ENCODE measurements at places on chromosomes 11 and 22.

GRCh38 chr22:17575681-17576080 is 12.4 kb downstream of the SLC25A18 start:
- no peak for DNase-seq

- no peak for DNase-seq
Measured at GRCh38 chr22:50115693-50116092, 25.9 kb downstream of the MOV10L1 start.

DNA sequence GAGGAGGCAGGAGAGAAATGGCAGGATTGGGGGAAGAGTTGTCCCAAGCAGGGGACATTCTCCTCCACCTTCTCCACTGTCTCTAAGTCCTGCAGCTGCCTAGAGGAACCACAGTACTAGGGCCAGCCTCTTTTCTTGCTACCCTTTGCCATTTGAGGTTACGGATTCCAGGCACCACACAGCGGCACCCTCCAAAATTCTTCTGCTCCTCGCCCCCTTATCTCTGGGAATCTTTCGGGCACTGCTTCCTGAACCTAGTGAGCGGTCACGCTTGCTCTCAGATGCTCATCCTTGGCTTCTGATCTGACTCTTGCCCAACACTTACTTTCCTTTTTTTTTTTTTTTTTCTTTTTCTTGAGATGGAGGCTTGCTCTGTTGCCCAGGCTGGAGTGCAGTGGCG is 26.6 kb upstream of the XBP1 start:
- DNase-seq = no peak

- DNase-seq = no peak
Measured at GRCh38 chr22:47062126-47062525, 299.7 kb downstream of the TBC1D22A start.

- no peak for DNase-seq
Measured at GRCh38 chr11:2881076-2881980, 4.2 kb downstream of the CDKN1C start.

- no peak for DNase-seq
Measured at GRCh38 chr11:1943576-1943975, 3.6 kb upstream of the MRPL23 start.

DNA sequence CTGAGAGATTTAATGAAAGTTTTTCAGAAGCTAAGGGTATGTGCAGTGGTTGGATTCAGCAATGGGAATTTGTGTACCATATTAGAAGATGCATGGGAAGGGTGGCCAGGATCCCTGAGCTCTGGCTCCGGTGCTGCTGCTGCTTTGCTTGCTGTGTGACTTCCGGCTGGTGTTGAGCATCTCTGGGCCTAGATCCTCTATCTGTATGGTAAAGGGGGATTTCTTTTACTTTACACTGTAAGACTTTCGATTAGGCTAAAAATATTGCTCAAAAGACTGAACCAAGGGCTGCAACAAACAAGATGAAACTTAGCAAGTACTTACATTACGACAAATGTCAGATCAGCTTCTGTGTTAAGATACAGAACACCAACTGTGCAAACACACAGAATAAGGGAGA is 39.1 kb downstream of the XRRA1 start:
- DNase-seq = no peak

DNA sequence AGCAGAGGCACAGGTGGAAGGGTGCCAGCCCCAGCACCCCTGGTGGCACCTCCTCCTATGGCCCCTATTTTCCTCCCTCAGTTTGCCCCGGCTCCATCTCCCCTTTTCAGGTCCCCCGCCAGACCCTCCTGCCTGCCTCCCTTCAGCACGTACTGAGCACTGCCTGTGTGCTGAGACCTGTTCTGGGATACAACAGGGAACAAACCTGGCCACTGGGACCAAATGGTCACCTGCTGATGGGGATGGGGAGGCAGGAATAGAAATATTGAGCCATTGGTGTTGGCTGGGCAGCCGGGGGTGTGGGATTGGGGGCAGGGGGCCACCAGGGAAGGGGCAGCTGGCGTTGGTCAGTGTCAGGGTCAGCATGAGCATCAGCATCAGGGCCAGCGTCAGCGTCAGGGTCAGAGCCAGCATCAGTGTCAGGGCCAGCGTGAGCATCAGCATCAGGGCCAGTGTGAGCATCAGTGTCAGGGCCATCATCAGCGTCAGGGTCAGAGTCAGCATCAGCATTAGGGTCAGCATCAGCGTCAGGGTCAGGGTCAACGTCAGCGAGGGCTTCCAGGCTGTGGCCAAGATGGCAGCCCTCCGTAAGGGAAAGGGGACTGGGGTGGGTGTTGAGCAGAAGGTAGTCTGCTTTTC is 7.5 kb downstream of the ZNF74 start:
- DNase-seq = no peak

DNA sequence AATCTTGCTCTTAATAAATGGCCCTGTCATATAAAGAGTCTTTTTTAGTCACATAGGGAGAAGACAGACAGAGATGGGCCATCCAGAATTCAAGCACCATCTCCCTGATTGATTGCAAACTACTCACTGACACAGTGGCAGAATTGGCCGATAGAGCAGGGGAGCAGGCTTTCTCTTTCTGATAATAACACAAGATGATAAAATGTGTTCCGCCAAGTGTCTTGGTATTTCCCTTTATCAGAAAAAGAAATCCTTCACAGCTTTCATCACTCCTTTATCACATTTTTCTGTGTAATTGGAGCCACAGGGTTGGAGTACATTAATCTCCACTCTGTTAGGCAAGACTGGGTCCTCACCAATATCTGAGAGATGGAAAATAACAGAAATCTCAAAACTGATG is 406.0 kb downstream of the TMEM135 start:
- DNase-seq = no peak

- DNase-seq = no peak
Measured at GRCh38 chr22:24145446-24146193, 35.7 kb upstream of the SUSD2 start.

- DNase-seq = no peak
Measured at GRCh38 chr11:27100534-27100933, 59.9 kb downstream of the BBOX1 start.

DNA sequence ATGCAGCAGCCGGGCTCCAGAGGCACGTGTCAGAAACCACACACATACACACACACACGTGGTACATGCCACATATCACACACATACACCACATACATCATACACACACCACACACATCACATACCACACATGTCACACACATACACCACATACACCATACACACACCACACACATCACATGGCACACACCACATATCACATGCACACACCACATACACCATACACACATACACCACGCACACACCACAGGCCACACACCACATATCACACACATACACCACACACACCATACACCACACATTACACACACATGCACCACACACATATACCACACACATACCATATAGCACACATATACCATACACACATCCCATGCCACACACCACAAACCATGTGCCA is 97.5 kb upstream of the PRR5 start:
- no peak for DNase-seq

- no peak for DNase-seq
Measured at GRCh38 chr11:10329935-10330334, 25.1 kb downstream of the ADM start.

DNA sequence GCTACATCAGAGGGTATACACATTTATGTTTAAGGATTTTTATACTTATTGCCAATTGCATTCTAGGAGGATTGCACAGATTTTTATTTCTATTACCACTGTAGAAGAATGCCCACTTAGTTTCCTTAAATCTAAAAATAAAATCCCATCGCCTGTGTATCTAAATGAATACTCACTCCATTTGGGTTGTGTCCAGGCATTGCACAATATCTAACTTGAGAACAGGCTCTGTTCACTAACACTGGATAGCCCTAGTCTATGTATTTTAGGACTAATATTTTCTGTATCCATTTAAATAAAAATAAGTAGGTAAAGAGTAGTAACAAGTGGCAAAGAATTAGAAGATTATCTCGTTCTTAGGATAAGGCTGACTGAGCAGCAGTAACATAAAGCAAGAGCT is 4.1 kb downstream of the C11orf52 start:
- DNase-seq = no peak

DNA sequence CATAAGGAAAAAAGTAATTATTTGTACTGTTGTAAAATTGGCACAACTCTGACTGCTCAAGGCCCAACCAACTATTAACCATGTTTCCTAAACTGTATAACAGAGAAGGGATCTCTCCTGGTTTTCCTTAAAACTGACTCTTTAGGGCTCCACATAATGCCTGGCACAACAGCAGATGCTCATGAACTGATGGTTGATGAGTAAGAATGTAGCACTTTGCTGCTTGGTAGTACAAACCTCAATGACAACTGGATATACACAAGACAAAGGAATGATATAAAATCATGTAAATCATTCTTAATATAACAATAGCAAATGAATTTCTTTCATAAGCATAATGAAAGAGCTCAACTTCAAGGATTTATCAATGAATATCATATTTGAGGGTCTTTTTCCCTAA is 11.7 kb downstream of the MSANTD2 start:
- DNase-seq = no peak

DNA sequence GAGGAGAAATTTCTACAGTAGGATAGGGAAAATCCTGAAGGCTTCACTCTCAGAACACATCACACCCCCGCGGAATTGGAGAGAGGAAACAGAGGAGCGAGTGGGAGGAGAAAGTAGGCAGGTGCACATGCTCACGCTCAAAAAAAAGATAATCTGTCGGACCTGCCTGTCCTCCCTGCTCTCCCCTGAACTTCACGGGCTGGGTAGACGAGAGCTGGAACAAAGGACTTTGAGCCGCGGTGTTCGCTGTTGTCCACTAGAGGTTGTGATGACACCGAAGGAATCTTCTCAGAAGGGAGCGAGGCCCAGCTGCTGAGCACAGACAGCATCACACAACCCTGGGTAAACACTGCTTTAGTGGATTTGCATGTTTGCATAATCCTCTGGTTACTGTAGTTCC is 5.0 kb downstream of the SEZ6L start:
- no peak for DNase-seq

- no peak for DNase-seq
Measured at GRCh38 chr22:37095113-37095512, 14.4 kb downstream of the TMPRSS6 start.

DNA sequence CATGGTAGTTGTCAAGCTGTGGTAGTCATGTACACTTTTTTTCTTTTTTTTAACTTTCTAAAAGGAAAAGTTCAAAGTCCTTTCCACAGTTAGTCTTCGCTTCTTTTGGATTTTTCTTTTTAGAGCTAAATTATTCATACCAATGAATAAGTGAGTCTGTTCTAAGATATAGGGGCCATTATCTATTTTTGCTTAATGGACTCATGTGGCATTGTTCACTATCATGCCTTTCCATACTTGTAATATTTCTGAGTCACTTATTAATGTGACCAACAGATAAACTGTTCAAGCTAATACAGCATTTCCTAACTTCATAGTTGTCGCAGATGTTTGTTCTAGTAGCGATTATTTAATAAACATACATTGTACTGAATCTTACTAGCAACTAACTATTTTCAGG is 8.0 kb upstream of the B3GNT6 start:
- no peak for DNase-seq

GRCh38 chr11:38221295-38221694 is 1623.3 kb upstream of the RAG2 start:
- no peak for DNase-seq

- no peak for DNase-seq
Measured at GRCh38 chr11:5467527-5467926, 18.4 kb downstream of the OR51I2 start.

GRCh38 chr11:12797996-12798395 is 123.8 kb downstream of the TEAD1 start:
- DNase-seq = no peak

GRCh38 chr11:128058580-128059208 is 528.7 kb downstream of the ETS1 start:
- DNase-seq = no peak

DNA sequence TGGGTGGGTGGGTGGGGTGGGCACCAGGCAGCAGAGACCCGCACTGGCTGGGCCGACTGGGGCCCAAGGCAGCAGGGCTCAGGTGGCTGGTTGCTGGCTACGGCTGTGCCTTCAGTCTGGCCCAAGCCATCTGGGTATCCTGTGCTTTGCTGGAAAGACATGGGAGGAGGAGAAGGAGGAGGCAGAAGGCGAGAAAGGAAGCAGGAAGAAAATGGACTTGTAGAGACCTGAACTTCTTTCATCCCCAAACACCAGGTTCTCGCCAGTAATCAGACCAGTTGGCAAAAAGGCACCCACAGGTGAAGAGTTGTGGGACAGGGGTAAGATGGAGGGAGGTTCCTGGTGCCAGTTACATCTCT is 78.8 kb downstream of the IGLL1 start:
- no peak for DNase-seq

- DNase-seq = no peak
Measured at GRCh38 chr11:59368238-59369022, 9.7 kb downstream of the OR5AN1 start.
